Heart left ventricle (tissue), 16 donors: ENCODE measurements at places on chromosomes 16 and 17.

DNA sequence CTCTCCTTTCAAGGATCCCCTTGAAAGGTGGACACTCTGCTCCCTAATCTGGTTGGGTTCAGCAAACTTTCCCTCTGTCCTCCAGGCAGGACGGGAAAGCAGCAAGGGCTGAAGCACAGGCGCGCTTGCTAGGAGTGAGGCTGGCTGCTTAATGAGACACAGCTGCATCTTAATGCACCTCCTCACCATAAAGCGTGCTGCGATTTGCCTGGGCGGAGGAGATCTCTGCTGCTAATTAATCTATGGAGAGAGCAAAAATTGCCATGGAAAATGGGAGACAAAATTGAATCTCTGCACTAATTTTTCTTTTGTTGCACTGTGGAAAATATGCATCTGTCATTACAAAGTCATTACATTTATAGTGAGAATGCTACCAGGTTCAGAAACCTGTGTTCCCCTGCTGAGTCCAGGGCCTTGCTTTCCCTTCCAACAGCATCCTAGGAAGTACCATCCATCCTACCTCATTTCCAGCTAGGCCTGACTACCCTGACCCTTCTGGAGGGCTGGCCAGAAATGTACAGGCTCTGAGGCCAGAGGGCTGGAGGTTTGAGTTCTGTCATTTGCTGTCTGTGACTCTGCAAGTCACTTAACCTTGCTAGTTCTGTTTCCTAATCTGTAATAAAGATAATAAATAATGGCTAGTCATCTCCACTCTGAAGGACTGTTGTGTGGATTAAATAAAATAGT lies 43.5 kb upstream of the BCAR1 start:
- DNase-seq: no peak
- no peaks in the 10 kb centered on the region for H3K27me3 ChIP-seq
- H3K4me3 ChIP-seq: no peak overlapping the region
- H3K4me1 ChIP-seq: peaks cover 4% of the 10 kb centered on the region

DNA sequence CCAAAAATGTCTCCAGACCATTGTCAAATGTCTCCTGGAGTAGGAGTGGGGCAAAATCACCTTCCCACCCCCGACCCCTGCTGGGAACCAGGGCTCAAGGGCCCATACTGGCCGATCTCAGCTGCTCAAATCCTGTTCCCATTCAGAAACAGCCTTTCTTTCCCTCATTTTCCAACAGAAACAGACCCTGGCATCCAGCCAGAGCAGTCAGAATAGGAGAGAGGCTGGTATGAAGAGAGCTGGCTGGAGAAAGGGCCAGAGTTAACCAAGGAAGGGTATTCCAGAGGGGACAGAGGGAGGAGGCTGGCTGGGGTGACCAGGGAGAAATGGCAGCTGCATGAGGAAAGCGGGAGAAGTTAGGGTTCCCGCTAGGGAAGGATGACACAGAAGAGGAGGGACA lies 199.1 kb downstream of the XYLT1 start:
- H3K4me3 ChIP-seq: no peak overlapping the region
- peak overlapping the region; percentile 64 for H3K27ac ChIP-seq
- no peaks in the 10 kb centered on the region for H3K4me1 ChIP-seq
- DNase-seq: no peak

DNA sequence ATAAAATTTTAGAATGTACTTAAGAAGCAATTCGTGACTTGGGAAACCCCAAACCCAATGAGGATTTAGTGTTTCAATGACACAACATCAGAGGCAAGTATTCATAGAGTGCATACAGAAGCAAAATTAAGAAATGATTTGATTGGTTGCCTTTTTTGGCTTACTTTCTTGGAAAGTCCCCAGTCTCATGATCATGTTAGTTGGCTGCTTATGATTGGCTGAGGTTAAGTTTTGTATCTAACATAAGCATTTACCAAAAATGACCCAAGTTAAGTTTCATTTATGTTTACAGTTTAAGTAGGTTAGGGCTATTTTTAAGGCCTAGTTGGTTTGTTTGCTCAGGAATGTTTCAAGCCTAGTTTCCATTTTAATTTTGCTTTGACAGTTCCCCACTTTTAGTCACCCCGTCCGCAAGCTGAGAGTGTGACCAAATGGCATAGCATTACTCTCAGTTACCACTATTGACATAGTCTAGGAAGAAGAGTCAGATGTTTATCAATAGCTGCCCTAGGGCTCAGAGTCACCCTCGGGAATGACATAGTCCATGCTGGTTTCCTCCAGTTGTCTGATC lies 36.2 kb downstream of the DGKE start:
- no peaks in the 10 kb centered on the region for H3K27me3 ChIP-seq
- H3K36me3 ChIP-seq: peaks cover 6% of the 10 kb centered on the region
- no peak for DNase-seq
- no peak overlapping the region for H3K27ac ChIP-seq
- no peaks in the 10 kb centered on the region for H3K4me1 ChIP-seq
- H3K4me3 ChIP-seq: no peak overlapping the region

GRCh38 chr16:11681976-11682654 lies 13.9 kb downstream of the SNN start:
- peaks cover 63% of the 10 kb centered on the region for H3K36me3 ChIP-seq
- peaks cover 59% of the 10 kb centered on the region for H3K4me1 ChIP-seq
- no peak overlapping the region for H3K4me3 ChIP-seq
- no peaks in the 10 kb centered on the region for H3K27me3 ChIP-seq
- no peak for DNase-seq

DNA sequence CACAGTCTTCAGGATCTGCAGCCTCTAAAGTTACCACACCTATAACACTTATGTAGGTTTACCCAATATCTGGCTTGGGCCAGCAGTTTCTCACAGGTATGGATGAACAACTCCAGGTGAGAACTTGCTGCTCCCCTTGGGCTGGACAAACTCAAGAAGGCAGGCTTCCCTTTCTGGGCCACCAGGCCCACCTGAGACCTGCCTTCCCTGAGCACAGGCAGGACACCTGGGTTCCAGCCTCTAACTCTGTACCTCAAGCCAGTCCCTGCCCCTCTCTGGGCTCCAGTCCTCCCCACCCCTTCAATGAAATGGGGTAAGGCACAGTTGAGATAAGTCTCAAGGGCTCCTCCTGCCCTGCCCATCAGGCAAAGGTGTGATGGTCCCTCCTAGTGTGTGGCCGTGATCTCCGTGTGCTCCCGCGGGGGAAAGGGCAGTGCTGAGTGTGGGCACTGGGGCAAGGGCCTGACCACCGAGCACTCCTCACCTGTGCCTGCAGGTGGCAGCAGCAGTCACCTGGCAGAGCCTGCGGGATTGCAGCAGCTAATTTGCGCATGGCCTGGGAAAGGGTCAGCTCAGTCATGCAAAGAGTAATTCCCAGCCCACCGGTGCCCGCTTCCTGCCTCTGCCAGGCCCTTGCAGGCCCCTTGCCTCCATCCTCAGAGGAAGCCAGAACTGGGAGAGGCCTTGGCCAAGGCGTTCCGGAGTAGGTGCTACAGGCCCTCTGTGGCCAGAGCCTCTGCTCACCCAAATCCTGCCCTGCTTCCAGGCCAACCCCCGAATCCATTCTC lies 28.2 kb upstream of the ADGRG1 start:
- H3K27me3 ChIP-seq: no peaks in the 10 kb centered on the region
- DNase-seq: peak; percentile 80
- no peak overlapping the region for H3K4me3 ChIP-seq

DNA sequence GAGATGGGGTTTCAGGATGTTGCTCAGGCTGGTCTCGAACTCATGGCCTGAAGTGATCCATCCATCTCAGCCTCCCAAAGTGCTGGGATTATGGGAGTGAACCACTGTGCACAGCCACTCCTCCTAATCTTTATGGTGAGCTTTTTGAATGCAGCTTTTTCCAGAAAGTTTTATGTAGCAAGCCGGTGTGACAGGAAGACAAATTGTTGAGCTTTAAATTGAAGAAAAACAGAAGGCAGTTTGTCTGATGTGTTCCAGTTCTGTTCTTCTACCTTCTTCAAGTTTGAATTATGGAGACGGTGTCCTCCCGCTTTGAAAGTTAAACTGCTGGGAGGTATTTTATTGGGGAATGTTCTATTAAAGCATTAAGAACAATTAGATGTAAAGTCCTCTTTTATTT lies 177.1 kb downstream of the SNX29 start:
- no peak overlapping the region for H3K4me3 ChIP-seq
- H3K36me3 ChIP-seq: no peaks in the 10 kb centered on the region
- no peaks in the 10 kb centered on the region for H3K4me1 ChIP-seq
- H3K27me3 ChIP-seq: no peaks in the 10 kb centered on the region
- no peak overlapping the region for H3K27ac ChIP-seq
- DNase-seq: no peak

DNA sequence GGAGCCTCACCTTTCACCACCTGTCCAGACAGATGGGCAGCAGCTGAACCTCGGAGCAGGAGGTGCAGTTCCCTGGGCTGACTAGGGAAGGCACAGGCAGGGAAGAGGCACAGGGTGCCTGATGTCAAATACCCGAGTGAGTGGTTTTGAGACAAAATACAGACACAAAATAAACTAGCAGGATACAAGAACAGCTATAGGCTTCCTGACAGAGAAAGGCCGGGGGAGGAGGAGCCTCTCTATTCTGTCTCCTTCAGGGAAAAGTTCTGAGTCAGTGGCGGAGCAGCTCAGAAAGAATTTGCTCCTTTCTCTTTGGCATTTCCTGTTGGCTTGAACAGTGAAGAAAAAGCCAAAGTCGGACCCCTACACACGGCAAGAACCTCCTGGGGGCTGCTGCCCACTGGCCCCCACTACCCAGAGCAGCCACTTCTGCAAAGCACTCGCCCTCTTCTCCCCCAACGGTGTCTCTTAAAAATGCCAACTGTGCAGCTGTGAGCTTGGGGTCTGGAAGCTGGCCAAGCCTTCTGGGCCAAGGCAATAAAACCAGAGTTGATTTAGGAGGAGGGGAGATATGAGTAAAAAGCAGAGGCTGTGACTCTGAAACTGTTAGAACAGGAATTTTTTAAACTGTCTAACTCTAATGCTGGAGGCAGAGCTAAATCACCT lies 14.4 kb upstream of the FAAP100 start:
- H3K4me3 ChIP-seq: peak overlapping the region; percentile 20
- peaks cover 26% of the 10 kb centered on the region for H3K4me1 ChIP-seq
- H3K27ac ChIP-seq: peak overlapping the region; percentile 67
- no peaks in the 10 kb centered on the region for H3K27me3 ChIP-seq
- peaks cover 89% of the 10 kb centered on the region for H3K36me3 ChIP-seq

DNA sequence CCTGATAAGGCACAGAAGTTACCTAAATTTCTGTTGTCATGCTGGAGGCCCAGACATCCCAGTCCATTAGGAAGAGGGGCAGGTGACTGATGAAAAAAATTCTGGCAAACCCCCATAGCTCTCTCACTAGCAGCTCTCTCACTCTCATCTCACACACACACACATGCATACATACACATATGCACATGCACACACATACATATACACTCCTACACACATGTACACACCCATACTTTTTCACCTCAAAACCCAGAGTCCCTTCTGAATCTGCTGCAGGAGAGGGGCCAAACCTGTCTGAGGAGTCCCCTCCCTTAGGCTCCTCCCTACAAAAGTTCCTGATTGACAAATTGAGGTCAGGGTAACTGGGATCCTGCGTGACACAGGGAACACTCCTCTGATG lies 22.6 kb upstream of the SDR42E2 start:
- no peak for DNase-seq
- no peaks in the 10 kb centered on the region for H3K4me1 ChIP-seq
- no peaks in the 10 kb centered on the region for H3K27me3 ChIP-seq
- H3K27ac ChIP-seq: no peak overlapping the region
- H3K36me3 ChIP-seq: no peaks in the 10 kb centered on the region
- H3K4me3 ChIP-seq: no peak overlapping the region

- no peak for DNase-seq
- no peak overlapping the region for H3K27ac ChIP-seq
- no peaks in the 10 kb centered on the region for H3K27me3 ChIP-seq
- no peak overlapping the region for H3K4me3 ChIP-seq
- no peaks in the 10 kb centered on the region for H3K36me3 ChIP-seq
Observed at GRCh38 chr17:83135692-83136091, 56.3 kb downstream of the METRNL start.

DNA sequence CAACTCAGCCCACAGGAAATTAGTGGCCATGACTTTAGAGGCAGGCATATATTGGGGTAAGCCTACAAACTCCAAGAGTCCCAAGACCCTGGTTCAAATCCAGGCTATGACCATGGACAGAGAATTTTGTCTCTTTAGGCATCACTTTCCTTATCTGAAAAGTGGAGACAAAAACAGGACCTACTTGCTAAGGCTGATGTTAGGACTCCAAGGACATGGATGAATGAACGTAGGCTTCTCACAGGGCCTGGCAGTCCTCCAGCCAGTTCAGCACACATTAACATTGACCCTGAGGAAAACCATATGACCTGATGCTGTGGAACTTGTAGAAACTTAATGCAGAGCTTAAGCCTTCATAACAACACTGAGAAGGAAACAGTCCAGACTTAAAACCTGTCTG lies 1.4 kb downstream of the FKBP10 start:
- no peaks in the 10 kb centered on the region for H3K36me3 ChIP-seq
- DNase-seq: no peak
- H3K27me3 ChIP-seq: peaks cover 9% of the 10 kb centered on the region
- peaks cover 30% of the 10 kb centered on the region for H3K4me1 ChIP-seq

DNA sequence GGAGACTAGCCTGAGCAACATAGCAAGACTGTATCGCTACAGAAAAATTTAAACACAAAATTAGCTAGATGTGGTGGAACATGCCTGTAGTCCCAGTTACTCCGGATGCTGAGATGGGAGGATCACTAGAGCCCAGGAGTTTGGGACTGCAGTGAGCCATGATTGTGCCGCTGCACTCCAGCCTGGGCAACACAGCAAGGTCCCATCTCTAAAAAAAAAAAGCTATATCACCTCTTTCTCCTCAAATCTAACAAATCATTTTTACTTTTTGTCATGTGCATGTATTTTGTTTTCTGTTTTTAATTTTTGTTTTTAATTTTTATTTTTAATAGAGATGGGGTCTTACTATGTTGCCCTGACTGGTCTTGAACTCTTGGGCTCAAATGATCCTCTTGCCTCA lies 5.9 kb downstream of the DUS2 start:
- no peak for DNase-seq
- no peaks in the 10 kb centered on the region for H3K4me1 ChIP-seq
- H3K4me3 ChIP-seq: no peak overlapping the region
- H3K27ac ChIP-seq: no peak overlapping the region

- no peaks in the 10 kb centered on the region for H3K27me3 ChIP-seq
- no peak for DNase-seq
- no peak overlapping the region for H3K4me3 ChIP-seq
- no peaks in the 10 kb centered on the region for H3K36me3 ChIP-seq
- peak overlapping the region; percentile 87 for H3K27ac ChIP-seq
Observed at GRCh38 chr17:1752425-1753262, 9.2 kb upstream of the SERPINF1 start.

GRCh38 chr17:72984145-72984925 lies 108.2 kb downstream of the SLC39A11 start:
- DNase-seq: no peak
- H3K4me1 ChIP-seq: no peaks in the 10 kb centered on the region
- no peak overlapping the region for H3K27ac ChIP-seq
- H3K36me3 ChIP-seq: no peaks in the 10 kb centered on the region
- H3K4me3 ChIP-seq: no peak overlapping the region
